ENCODE measurements at places on chromosomes 5 and 9.

DNA sequence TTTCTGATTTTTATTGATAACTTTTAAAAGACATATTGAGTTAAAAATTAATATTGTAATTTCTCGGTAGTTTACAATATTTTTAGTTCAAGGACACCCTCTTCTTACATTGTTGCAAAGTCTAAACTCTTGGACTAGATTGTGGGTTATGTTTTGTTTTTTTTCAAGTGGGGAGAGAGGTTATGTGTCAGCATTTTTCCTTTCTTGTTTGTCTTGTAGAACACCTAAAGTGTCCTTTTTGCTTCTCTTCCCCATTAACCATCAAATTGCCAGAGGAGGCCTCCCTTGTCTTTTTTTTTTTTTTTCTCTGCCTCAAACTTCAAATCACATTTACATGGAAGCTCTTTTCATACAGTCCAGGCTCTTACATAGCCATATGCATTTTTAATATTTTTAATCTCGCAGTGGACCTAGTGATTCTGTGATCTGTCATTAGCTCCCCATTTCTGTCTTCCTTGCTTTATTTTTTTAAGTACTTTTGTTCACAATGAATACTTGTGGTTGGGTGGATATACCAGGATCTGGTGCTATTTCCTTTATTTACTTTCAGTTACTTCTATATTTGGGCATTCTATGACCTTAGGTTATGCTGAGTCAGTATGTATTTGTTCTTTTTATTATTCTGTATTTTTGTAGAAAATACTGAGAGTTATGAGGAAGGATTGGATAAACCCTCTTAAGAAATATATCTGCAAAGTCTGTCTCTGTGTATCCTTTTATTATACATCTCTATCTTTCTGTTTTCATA is 2280.6 kb upstream of the ACO1 start:
- DNase-seq = no peak

DNA sequence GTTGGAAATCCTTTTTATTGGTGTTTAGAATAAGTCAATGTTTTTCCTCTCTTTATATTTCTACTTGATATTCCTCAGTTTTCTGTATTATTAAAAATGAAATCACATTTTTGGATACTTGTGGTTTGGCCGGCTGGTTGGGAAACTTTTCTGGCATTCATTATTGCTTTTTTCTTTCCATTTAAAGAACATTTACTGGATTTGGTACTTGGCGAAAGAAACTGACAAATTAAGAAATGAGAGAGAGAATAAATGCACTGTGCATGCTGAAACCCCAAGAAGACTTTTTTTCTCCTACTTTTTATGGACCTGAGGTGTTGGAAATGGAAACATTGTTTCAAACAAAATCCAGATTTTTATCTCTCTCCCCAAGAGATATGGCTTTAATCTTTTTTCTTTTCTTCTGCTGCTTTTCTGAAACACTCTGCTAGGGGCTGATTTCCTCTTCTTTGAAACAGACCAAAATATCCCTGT is 128.4 kb downstream of the SNX18 start:
- no peak for DNase-seq

DNA sequence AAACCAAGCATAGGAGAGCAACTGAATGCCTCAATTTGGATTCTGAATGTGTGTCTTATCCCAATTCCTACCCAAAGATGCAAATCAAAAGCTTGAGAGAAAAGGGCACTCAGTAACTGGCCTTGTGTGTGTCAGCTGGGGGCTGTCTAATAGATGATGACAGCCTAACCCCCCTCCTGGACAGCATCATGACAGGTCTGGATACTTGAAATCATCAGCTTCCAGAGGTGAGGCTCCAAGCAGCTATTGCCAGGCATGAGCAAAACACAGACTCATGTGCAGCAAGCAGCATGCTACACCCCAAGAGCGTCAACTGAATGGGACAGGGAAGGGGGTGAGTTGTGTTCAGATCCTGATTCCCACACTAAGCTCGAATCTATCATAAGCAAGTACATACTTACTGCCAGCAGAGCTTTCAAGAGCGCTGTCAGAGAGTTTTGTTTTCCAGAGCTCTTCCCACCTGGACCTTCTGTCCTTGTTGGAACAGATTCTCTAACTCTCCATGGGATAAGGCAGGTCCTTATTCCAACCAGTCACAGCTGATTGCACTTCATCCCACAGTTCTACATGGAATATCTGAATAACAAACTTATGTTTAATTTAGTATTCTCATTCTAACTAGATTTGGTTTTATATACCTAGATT is 467.5 kb downstream of the DTWD2 start:
- no peak for DNase-seq

- no peak for DNase-seq
Measured at GRCh38 chr5:42668254-42668653, 88.4 kb upstream of the CCDC152 start.

GRCh38 chr9:33041432-33042188 is 16.5 kb downstream of the DNAJA1 start:
- DNase-seq = no peak

GRCh38 chr9:94630281-94630680 is 9.0 kb downstream of the FBP1 start:
- no peak for DNase-seq

DNA sequence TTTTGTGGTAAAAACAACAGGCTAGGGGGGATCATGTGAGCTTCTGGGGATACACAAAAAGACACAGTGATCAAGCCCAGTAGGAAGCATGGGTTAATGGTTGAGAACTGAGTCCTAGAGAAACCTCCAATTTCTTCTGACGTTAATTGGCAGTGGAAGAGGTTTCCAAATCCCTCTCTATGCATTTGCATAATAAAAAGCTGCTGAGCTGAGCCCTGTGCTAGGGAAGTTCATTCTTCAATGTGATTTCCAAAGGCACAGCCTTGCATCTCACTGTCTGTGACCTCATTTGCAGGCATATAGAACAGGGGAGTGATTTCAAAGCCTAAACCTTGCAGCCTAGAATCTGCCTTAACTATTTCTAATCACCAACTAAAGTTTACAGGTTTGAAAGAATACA is 812 bp downstream of the DNAH5 start:
- no peak for DNase-seq

DNA sequence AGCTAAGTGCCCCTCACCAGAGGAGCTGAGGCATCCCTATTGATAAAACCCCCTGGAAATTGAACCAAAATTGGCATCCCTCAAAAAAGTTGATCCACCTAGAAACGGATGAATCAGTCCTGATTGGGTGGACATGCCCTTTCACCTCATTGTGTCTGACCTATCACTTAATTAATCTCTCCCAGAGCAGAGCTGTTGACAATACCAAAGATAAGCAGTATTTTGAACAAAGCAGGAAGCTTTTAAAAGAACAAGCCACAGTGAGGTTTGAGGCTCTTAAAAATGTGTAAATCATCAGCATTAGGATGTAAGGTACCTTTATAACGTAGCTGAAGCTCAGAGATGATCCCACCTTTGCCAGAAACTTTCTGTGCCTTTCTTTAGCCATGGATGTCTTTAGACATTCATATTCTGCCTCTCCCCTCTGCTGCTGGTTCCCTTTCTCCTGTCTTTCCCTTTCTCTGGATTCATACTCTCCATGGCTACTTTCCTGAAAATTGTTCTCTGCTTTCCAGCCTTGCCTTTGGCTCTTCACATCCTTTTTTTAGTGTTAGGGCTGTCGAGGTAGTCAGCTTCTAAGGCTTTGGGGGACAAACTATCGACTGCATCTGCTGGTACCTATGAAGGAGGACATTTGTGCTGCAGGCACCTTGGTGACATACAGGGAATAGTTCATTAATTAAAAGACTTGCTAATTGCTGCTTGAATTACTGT is 7.8 kb upstream of the LHX2 start:
- no peak for DNase-seq

- no peak for DNase-seq
Measured at GRCh38 chr5:172913117-172913850, 45.9 kb upstream of the RPL26L1 start.

DNA sequence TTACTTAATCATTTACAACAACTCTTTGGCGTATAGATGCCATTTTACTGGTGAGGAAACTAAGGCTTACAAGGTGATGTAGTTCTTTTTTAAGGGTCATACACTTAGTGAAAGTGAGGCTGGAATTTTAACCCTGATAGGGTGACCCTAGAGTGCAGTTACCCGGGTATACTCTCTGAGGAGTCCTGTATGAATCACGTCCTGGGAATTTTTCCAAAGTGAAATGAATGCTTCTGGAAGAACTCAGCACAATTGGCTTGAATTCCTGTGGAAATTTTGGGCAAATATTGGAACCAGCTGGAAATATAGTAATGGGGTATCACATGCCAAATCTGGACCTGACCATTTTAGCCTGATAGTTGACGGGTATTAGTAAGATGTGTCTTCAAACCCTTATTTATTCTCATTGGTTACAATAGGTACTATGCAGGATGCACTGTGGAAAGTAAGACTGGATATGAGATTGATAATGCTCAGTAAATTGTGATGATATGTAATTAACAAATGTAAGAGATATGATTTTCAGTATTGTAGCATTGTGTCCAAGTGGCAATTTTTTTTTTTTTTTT is 14.8 kb downstream of the SUB1 start:
- DNase-seq = no peak

DNA sequence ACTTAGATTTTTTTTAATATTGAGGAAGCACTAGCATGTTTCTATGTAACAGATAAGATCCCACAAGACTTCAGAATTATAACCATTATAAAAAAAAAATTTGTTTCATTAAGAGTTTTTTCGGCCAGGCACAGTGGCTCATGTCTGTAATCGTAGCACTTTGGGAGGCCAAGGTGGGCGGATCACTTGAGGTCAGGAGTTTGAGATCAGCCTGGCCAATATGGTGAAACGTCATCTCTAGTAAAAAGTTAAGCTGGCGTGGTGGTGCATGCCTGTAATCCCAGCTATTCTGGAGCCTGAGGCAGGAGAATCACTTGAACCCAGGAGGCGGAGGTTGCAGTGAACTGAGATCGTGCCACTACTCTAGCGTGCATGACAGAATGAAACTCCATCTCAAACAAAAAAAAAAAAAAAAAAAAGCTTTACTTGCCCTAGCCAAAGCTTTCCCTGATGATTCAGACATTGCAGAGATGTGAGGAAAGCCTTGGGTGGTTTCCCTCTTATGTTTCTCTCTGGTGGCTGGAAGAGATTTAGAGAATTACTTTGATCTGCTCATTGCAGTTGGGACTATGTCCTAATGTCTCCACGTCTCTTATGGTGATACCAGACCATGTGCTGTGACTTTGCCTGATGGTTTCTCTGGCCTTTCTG is 65.4 kb downstream of the EGFLAM start:
- DNase-seq = no peak

GRCh38 chr5:81180780-81181460 is 52.2 kb upstream of the CKMT2 start:
- no peak for DNase-seq

- no peak for DNase-seq
Measured at GRCh38 chr5:67149951-67150523, 46.6 kb downstream of the CD180 start.

DNA sequence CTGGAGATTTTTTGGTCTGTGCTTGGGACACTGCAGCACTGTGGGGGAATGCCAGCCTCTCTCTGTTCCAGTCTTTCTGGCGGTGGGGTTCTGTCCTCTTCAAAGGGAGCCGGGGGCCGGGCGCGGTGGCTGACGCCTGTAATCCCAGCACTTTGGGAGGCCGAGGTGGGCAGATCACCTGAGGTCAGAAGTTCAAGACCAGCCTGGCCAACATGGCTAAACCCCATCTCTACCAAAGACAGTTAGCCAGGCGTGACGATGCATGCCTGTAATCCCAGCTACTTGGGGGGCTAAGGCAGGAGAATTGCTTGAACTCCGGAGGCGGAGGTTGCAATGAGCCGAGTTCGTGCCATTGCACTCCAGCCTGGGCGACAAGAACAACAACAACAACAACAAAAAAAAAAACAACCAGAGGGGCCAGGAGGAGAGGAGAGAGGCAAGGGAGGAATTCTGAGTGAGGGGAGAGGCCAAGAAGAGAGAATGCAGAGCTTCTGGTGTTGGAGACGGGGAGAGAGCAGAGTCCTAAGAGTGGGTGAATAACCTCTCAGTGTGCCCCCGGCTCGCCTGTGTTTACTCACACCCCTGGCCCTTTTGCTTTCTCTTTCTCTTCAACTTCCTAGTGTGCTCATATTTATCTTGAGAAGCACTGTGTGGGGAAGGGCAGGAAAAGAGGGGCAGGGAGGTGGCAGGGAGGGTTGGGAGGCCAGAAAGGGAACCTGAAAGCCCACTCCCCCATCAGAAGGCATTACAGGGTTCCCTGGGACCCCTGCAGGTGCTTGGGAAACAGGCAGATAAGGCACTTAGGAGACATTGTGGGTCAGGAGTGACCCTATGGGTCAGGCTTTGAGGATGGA is 3.2 kb upstream of the SET start:
- DNase-seq = no peak

DNA sequence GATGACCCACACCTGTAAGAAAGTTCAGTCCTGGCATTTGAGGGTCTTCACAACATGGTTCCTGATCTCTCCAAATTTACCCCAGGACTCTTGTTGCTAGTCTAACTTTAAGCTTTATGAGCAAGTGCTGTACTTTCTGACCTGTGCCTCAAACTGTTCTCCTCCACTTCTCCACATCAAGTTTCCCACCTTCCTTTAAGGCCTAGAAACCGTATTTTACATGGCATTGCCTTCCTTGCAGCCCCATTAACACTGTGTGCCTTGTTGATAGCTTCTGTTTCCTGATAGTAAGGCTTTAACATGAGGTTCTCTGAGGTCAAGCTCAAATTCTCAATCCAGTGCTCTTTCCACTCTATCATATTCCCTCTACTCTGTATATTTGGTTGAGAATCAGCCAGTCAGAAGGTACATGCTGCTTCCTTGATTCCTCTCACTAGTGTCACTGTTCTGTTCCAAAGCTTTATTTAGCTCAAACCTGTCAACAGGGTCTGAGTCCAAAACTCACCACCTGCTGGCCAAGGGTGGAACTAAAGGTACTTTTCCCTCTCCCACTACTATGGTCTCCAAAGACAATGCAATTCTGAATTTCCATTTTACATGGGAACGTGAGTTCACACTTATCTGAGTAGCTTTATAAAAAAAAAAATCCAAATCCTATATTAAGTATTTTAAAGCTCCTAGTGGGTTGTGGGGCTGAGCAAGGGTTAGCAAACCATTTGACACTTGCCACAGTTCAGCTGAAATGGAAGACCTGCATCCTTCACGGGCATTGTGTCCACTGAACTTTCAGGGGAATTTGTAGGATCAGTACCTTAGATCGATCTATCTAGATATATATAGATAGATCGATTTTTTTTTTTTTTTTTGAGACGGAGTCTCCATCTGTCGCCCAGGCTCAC is 21.1 kb downstream of the VCP start:
- no peak for DNase-seq

DNA sequence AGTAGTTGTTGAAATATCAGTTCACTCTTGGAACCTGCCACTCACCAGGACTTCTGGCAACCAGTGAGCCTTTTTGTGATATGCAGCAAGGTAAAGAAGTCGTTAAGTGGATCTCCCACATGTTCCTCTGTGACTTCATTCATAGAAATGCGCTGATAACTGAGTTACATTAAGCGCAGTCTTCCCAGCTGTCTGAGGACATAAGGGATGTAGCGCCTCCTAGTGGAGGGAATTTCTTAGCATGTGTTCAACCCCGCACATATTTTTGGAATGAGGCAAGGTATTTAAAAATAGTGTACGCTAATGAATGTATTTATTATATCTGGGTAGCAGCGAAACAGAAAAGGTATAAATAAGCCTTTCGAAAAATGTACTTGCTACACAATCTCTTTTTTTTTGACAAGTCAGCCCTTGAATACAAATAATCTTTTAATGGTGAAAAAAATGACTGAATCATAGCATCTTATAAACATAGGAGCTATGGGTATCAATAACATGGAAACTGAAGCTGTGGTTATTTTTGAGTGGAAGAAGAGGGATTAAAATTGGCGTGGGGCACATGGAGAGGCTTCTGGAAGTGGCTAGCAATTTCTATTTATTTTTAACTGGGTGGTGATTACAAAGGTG is 38.0 kb downstream of the PALM2AKAP2 start:
- no peak for DNase-seq

All from GM06990 (cell line).